ENCODE measurements at places on chromosomes 2 and 18.
A peak's percentile ranks its signal among the peaks of the same experiment; 100 is the strongest.

DNA sequence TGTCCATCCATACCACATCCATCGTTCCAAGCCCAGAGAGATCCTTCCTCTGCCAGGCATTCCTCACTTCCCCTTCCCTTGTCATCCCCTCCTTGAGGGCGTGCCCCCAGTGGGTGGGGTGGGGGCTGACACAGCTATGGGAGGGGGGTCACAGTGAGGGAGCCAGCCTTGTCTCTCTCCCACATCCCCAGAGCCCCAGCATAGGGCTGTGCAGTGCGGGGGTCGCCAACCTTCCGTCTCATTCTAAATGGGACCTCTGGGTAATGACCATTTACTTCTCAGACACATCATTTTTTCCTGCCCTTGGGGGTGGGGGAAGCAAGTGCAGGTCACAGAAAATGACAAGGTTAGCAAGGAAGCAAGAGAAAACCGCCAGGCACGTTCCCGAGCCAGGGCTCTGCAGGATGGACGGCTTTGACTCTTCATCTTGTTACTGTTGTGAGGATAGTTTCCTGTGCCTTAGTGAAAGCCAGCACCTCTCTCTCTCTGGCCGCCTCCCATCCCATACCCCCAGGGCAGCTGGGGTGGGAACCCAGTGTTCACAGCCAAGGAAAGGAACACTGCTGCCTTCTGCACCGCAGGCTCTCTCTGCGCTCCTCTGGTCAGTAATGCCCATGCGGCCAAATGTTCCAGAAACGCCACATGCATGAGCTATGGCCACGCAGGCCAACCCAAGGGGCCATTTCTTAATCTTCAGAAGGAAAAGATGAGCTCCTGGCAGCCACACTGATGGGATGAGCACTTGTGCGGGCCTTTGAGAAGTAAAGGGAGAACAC, 22.7 kb upstream of the OTOS start:
- DNase-seq = no peak

- DNase-seq = peak; percentile 71
These were observed 270.4 kb downstream of the ARHGAP15 start for GRCh38 chr2:143399631-143400069.

DNA sequence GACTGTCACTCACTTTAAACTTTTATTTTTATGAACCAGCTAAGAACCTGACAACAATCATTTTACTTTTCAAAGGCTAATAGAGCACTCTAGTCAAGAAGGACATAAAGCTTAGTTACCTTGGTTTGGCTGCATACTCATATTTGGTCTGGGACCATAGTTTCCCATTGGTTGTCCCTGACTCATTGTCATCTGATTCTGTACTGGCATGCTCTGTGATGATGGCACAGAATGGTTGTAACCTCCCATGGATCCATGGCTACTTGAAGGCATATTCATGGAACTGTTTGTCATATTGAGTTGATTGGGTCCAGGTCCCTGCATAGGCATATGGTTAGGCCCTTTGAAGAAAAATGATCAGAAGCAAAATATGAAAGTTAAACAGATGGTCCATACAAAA, 37.9 kb downstream of the SS18 start:
- DNase-seq = peak; percentile 15

DNA sequence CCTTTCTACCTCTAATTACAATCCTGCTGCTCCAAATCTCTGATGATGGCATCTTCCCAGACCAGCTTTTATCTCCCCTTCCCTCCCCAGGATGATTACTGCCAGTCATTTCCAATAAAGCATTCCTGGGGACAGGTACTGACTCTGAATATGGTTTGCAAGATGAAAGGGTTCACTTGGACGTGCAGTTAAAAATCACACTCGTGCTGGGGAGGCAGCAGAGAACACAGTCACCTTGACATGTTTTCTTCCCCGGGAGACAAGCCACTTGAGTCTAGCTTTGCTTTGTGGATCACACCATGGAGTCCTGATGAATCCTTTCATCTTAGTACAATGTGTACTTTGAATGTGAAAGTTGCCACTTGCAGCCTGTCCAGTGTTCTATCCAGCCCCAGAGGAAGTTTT, 175.0 kb downstream of the ALPK2 start:
- DNase-seq = no peak

DNA sequence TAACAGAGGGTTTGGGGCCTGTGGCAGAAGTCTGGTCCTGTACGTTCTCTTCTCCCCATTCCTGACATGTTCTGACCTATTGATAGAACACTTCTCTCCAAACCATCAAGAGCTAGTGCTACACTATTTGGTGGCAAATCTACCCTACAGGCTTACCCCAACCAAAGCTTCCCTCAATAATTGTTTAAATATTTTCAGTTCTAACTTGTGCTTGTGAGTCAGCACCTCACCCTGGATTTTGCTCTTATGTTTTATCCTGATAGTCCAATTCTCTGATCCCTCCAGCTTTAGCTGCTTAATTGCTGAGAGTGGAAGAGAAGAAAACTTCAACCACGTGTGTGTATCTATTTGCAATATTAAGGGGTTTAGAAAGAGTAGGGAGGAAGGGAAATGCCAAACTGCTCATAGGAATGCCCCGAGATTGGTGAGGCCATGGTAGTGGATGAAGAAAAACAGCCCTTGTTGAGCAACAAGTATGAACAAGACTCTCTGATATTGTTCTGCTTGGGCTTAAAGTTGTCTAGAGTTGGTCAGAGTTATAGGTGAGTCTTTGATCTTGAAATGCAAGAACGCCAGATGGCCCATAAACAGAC, 67.8 kb upstream of the PARD3B start:
- peak; percentile 38 for DNase-seq

- DNase-seq = peak; percentile 82
These were observed 315.2 kb upstream of the ZEB2 start for GRCh38 chr2:144834998-144835633.

GRCh38 chr2:229042349-229042748, 228.7 kb downstream of the PID1 start:
- no peak for DNase-seq

GRCh38 chr2:97871096-97871780, 124.5 kb downstream of the TMEM131 start:
- DNase-seq = peak; percentile 84

DNA sequence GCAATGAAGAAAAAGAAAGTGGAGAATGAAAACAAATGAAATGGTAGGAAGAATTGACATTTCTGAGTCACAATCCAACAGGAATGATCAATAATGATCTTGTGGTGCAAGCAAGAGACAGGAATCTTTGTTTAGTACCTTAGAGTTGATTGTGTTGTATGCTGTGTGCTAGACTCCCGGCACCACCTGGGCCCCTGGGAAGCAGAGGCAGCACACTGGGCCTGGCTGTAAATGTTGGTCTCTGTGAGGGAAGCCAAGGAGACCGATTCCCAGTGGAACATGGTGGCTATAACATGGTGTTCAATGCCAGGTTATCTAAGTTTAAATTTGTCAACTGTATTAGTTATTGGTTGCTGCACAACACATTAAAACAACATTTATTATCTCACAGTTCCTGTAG, 9.8 kb upstream of the CWC22 start:
- no peak for DNase-seq

DNA sequence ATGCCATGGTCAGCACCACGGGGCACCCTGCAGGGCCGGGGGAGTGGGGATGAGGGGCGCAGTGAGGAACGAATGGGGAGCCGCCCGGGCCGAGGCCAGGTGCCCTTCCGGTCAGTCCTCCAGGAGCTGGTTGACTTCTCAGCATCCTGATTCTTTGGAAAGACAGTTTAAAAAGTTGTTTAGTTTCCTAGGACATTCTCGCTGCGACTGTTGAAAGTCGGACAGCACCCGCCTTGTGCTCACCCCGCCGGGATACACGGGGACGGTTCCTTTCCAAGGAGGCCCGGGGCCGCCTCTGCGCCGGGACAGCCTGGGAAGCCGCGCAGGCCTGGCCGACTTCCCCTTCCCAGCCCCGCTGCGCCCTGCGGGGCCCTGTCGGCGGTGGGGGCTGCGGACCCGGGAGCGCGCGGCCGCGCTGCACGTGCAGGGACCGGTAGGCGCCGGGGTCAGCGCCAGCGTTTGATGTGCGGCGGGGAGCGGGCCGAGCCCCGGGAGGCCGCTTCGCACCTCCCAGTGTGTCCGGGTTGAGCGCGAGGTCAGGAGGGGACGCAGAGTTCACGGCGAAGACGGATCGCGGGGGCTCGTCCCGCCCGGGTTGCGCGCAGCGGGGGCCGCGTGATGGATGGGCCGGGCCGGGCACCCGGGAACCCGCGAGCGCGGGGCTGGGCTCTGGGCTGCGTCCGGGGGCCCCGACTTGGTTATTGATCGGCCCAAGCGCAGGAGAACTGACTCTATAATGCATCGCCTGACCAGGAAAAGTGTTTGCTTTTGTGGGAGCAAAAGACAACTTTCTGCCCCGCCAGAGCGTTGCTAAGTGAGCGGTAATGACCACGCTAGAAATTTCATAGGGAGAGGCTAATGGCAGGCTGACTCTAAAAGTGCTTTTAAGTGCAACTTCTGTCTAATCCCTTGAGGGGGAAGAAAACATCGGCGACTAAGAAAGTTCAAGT, 28.0 kb upstream of the SMIM21 start:
- peak; percentile 39 for DNase-seq

- DNase-seq = peak; percentile 68
These were observed 60.9 kb upstream of the TWIST2 start for GRCh38 chr2:238786792-238787490.

GRCh38 chr2:27638709-27639108, 9.9 kb downstream of the GPN1 start:
- peak; percentile 54 for DNase-seq

- no peak for DNase-seq
These were observed 30.8 kb downstream of the AOX1 start for GRCh38 chr2:200616656-200617055.

DNA sequence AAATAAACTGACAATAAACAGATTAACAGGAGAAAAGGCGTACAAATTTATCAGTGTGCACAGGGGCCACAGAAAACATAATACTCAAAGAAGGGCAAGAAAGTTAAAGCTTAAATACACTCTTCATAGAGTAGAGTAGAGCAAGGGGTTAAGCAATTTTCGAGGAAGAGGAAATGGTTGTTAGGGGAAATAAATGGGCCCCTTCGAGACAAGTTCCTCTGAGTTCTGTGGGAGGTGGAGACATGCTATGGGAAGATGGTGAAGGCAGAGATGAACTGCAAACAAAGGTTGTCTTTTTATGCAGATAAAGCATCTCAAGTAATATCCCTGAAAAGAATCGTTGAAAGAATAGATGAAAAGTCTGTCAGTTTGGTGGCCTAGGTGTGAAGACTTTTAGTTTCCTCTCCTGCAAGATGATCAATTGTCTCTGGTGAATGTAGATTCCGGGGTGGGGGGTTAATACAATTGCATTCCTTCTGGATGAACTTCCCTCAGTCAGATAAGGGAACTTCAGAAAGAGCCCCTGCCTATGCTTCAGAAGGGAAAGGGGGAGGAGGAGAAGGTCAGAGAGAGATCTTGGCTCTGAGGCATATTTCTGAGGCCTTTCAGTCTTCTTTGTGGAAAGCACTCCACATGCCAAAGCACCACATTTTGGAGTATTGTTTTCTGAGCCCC, 127.0 kb downstream of the METTL4 start:
- DNase-seq = no peak

- DNase-seq = no peak
These were observed 258.3 kb downstream of the PHLPP1 start for GRCh38 chr18:62973689-62974088.

DNA sequence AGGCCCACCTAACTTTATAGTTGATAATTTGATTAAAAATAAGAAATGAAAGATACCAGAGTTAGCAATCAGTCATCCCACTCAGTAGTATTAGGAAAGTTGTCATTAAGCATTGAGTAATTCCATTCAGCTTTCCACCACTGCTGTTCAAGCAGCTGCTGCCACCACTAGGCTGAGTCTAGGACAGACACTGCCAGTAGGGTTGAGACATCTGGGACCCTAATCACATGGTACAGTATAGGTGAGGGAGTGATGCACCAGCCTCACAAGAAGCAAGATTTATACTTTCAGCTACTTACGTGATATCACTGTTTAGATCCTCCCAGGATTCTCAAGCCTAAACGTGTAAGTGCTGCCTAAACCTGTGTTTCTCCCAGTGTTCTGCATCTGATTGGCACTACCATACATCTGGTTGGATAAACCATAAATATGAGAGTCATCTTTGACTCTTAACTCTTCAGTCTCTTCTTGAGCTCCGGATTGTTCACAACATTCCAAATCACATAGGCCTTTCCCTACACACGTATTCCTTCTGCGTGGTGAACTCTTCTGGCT, 3.2 kb downstream of the UBXN4 start:
- DNase-seq = peak; percentile 37

- no peak for DNase-seq
These were observed 703.4 kb downstream of the MBD2 start for GRCh38 chr18:53521068-53521467.

DNA sequence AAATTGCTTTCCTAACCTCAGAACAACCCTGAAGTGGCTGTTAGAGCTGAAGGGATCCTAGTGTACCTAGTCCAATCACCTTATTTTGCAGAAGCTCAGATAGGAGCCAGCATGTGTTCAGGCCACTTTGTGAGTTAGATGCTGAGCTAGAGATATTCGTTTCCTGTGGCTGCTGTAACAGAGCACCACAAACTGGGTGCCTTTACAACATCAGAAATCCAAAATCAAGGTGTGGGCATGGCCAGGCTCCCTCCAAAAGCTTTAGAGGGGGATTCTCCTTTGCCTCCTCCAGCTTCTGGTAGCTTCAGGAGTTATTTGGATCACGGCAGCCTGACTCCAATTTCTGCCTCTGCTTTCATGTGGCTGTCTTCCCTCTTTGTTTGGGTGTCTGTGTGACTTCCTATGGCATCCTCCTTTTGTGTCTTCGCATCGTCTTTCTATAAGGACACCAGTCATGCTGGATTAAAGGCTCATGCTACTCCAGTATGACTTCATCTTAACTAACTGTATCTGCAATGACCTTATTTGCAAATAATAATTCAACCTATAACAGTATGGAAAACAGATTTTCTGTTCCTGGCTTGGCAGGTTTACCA, 86.3 kb upstream of the TGFA start:
- DNase-seq = no peak

- DNase-seq = peak; percentile 80
These were observed 550 bp upstream of the MALL start for GRCh38 chr2:110116033-110116710.

Data from EH (cell line).